Fibroblast of villous mesenchyme (primary cell): ENCODE measurements at places on chromosomes 13 and 19.

DNA sequence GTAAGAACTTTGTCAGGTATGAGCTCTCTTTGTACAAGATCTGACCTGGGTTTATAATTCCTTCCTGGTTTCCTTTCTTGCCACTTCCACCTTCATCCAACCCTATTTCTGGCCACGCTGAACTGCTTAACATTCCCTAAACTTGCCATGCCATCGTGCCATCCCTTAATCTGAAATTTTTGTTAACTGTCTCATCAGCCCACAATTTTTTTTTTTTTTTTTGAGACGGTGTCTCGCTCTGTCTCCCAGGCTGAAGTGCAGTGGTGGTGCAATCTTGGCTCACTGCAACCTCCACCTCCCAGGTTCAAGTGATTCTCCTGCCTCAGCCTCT, 144.6 kb downstream of the GGACT start:
- DNase-seq = no peak

- no peak for DNase-seq
Measured at GRCh38 chr13:101025925-101026324, 351.3 kb upstream of the TMTC4 start.

GRCh38 chr13:111658145-111659100, 338.0 kb downstream of the TEX29 start:
- DNase-seq = no peak

DNA sequence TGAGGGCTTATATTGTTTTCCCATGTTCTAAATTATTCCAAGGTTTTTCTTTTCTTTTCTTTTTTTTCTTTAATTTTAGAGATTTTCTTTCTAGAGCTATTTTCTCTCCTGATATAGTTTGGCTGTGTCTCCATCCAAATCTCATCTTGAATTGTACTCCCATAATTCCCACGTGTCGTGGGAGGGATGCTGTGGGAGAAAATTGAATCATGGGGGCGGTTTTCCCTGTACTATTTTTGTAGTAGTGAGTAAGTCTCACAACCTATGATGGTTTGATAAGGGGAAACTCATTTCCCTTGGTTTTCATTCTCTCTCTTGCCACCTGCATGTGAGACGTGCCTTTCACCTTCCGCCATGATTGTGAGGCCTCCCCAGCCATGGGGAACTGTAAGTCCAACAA, 1906.4 kb upstream of the PRR20A start:
- DNase-seq = no peak

GRCh38 chr19:56765137-56765536, 75.4 kb downstream of the PEG3 start:
- DNase-seq = peak; percentile 0
